Naive thymus-derived CD4-positive, alpha-beta T cell (primary cell): ENCODE measurements at places on chromosomes 4 and X. TPM values are rescaled to one million over a fixed set of nuclear protein-coding genes. Genes with fewer than 3 reads are reported as not detected.

CPE gene
- not detected for total RNA-seq

CT47A7 gene
- total RNA-seq, result not detected

SNX25 gene
- 18.9 TPM for total RNA-seq

CT45A5 gene
- total RNA-seq, result not detected

DNA sequence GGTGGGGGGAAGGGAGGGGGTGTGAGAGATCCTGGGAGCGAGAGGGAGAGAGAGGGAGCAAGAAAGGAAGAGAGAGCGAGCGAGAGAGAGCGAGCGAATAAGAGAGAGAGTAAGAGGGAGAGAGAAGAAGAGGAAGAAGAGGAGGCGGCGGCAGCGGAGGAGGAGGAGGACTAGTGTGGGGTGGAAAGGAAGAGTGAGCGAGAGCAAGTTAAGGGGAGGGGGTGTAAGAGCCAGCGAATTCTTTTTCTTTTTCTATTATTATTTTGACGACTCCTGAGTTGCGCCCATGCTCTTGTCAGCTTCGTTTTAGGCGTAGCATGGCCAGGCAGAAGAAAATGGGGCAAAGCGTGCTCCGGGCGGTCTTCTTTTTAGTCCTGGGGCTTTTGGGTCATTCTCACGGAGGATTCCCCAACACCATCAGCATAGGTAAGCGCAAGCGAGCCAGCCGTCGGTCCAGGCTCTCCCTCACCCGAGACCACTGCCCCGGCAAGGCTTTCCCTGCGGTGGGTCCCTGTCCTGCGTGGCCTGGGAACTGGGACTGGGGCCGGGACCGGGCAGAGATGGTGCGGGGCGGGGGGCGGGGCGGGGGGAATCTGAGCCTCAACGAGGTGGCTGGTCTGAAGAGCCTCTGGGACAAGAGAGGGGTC is at the start of gene GRIA3:
TSS of gene GRIA3 (plus strand) at position 60 of the 647 bp plus-strand sequence. CDS start at position 318, 258 bp downstream.
- DNase-seq, result no peak

GRCh38 chr4:182338746-182339145 is 95.5 kb downstream of the TENM3 start:
- DNase-seq, result no peak

DNA sequence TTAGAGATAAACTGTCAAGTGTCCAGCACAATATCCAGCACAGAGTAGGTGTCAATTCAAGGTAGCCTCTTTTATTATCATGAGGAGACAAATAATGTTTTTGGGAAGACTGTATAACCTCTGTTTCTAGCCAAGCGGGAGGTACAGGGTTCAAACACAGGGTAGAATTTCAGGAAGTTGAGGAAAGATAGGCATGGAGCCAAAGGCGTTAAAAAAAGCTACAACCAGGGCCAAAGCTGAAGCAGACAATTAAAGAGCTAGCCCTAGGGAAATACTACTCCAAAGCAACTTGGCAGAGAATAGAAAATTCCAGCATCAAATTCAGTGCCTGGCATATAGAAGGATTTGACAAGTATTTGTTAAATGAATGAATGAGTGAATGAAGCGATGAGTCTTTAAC is 40.0 kb upstream of the CASK start:
- no peak for DNase-seq

GRCh38 chr4:138852681-138853080 is 162.9 kb upstream of the NOCT start:
- DNase-seq, result no peak

GRCh38 chr4:86664959-86665358 is 70.8 kb downstream of the PTPN13 start:
- DNase-seq, result no peak
